ENCODE measurements at places on chromosomes 6 and 20. TPM values are rescaled to one million over a fixed set of nuclear protein-coding genes. Genes with fewer than 3 reads are reported as not detected.

The NOTCH4 gene
- total RNA-seq, result 8.8 TPM

The CTNNBL1 gene
- 30.7 TPM for total RNA-seq

The SAMHD1 gene
- total RNA-seq, result 38.8 TPM

The EPB41L1 gene
- 111 TPM for total RNA-seq

The CSE1L gene
- 126 TPM for total RNA-seq

The LY6G5C gene
- total RNA-seq, result 5.6 TPM

The POU5F1 gene
- not detected for total RNA-seq

The MYT1 gene
- total RNA-seq, result 22.5 TPM

The PHIP gene
- total RNA-seq, result 102 TPM

The CPNE5 gene
- 15.3 TPM for total RNA-seq

Data from parietal lobe (tissue), 2 donors.